ENCODE measurements at places on chromosomes 7 and 10.
A peak's percentile ranks its signal among the peaks of the same experiment; 100 is the strongest.

DNA sequence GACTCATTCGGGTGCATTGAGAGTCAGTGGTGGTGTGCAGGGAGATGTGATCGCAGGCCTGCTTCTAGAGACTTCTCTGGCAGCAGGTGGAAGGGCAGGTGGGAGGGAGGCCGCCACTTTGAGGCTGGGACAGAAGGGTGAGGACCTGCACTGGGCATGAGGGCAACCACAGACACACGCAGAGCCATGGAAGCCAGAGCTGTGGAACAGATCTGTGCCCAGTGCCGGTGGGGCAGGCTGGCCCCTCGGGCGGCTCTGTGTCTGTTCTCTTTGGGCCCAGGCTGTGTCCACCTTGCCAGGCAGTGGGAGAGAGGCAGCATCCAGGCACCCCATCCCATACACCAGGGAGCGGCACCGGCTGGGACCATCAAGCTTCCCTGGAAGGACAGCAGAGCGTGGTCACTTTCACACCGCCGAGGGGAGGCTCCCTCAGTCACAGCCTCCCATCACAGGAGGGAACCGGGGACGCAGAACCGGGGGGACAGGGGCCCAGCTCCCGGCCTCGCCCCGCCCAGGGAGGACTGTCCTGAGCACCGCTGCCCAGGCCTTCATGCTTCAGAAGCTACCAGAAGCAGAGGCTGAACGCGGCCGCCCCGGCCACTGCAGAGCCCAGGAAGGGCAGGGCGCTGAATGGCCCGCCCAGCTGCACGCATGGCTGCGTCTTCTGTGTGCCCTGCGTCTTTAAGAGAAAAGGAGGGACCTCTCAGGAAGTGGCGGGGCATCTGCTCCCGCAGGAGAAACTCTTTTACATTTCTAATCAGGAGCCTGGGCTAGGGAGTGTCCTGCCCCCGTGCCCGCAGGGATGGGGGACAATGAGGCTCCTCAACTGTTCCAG is 32.1 kb downstream of the EN2 start:
- peak; percentile 34 for DNase-seq

DNA sequence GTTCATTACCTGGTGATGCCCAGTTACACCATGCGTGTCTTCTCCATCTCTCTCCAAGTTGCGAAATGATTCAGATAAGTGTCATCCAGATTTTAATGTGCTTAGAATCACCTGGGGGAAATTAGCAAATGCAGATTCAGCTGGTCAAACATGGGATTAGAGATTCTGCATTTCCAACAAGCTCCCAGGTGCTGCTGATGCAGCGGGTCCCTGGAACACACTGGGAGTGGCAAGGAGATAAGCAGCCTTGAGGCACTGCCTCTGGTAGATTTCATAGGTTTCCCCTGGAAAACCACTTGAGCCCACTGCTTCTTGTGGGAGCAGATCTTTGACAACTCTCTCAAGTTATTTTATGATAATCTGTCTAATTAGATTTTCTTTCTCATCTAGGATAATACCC is 196.0 kb upstream of the C7orf33 start:
- no peak for DNase-seq

DNA sequence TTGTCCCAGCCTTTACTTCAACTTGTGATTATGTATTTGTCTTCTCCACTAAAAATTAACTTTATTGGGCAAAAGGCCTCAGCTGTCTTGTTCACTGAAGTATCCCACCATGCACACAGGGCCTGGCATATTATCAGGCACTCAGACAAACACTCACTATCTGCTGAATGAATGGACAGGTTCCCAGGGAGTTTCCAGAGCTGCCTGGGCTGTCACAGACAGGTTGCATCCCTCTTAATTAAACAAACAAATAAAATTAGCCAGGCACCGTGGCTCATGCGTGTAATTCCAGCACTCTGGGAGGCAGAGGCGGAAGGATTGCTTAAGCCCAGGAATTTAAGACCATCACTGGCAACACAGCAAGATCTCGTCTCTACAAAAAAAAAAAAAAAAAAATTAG is 1.5 kb upstream of the TSPAN14 start:
- DNase-seq, result no peak

DNA sequence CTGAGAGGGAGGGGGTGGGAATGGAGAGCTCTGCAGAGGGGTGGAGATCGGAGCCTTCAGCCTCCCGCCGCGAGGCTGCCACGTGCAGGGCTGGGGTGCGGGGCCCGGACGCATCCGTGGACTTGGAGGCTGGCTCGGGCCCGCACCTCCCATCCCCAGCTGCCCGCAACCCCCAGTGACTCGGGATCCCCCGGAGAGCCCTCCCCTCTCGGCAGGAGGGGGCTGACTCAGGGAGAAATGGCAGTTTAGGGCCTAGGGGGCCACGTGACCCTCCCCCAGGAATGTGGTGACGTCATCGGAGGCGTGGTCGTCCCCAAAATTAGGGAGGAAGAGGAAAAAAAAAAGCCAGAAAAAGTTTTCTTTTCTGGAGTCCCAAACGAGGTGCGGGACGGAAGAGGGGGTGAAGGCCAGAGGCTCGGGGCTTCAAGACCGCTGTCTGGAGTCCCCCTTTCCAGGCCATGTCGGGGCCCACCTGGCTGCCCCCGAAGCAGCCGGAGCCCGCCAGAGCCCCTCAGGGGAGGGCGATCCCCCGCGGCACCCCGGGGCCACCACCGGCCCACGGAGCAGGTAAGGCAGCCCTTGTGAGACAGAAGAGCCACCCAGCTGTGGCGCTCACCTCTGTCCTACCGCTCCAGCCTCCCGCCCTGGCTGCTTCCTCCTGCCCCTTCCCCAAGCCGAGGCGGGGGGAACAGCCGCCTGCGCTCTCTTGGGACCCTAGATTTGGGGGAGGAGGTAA is at the start of gene TRIP6:
Gene TRIP6 (plus strand): TSS at position 348 of the 736 bp plus-strand sequence. CDS start 111 bp downstream, at position 459.
- no peak for DNase-seq

DNA sequence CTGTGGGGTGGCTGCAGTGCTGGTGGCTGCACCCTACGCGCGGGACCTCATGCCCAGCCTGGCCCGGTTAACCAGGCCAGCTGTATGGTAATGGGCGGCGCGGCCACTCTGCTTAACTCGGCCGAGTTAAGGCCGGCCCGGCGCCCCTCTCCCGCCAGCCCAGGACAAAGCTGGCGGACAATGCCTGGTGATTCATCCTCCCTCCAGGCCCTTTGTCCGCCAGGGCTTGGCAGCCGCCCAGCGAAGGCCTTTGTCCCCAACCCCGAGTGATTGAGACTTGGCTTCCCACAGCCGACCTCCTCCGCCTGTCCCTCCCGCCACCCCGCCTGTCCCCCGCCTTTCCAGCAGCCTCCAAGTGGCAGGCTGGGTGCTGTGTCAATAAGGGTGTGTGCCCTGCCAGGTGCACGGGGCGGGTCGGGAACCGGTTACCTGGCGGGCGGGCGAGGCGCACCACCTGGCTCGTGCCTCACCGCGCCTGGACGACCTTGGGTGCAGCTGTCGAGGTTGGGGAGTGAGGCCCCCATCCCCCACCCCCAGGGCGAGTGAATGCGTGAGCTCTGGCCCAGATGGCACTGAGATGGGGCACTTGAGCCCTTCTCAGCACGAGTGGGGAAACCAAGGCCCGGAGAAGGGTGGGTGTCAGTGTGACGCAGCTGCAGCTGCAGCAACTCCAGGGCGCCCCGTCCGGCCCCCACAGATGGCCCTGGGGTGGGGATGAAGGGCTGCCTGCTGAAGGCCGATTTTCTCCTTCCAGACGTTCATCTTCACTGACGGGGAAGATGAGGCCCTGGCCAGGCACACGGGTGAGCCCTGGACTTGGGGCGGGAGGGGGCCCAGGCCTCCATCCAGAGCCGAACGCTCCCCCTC is 4.6 kb downstream of the LFNG start:
- DNase-seq, result no peak

DNA sequence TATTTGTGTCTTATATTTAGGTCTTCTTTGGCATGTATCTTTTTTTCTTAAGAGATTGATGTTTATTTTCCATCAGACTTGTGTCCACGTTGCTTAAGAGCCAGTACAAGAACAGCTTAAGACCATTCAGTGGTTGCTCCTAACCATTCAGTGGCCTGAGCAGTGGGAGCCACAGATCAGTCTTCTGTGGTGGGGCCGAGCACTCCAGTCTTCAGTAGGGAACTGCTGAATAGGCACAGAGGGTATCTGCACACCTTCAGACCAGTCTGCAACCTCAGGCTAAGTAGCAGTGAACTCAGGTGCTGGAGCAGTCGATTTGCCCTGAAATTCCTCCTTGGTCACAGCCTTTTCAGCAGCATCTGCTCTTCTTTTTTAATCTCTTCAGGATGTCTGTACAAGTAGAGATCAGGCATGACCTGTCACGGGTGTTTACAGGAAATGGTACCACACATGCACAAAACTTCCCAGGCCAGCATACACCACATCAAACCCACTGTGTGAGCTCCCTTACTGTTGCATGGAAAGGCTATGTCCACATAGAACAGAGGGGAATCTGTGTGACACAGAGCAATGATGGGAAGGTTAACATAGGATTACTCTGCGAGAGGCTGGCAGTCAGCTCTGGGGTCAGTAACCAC is 51.5 kb downstream of the FAM107B start:
- DNase-seq, result no peak

DNA sequence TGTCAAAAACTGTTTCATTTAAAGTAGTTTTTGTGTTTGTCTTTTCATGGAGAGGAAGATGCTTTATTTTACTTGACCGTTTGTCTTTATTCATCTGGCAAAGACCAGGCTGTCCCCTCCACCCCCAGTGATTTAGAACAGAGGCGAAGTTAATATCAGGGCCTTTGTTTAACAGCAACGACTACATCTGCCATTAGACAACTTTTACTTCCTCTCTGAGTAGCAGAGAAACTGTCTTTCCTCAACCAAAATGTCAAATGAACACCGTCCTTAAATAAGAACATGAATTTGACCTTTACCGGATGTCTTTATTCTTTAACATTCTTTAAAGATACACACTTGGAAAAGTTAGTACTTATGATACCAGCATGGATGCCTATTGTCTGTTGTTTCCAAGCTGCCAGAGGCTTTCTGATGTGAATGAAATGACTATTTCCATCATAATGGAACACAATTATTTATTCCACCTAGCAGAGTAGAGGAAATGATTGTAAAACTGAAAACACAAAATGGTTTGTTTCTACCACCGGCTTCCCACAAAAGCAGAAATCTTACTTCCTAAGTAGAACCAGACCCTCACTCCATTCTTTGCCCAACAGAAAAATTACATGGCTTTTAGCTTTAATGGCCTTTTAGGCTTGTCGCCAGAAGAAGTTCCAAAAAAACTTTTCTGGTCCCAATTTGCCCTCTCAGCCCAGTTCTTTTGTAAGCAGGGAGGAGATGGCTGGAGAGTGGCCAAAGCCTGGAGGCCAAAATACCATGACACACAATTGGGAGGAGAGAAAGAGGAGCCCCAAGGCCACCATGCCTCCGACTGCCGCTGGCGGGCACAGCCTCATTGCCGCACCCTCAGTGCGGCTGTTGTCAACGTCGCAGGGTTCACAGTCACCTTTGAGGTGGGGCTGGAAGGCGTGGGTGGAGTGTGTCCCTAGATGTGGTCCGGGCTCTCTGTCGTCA is 168.5 kb downstream of the TEX36 start:
- DNase-seq, result no peak

Measured in D341Med (cell line).